T-cell (primary cell): ENCODE measurements at places on chromosomes 6 and 20.

DNA sequence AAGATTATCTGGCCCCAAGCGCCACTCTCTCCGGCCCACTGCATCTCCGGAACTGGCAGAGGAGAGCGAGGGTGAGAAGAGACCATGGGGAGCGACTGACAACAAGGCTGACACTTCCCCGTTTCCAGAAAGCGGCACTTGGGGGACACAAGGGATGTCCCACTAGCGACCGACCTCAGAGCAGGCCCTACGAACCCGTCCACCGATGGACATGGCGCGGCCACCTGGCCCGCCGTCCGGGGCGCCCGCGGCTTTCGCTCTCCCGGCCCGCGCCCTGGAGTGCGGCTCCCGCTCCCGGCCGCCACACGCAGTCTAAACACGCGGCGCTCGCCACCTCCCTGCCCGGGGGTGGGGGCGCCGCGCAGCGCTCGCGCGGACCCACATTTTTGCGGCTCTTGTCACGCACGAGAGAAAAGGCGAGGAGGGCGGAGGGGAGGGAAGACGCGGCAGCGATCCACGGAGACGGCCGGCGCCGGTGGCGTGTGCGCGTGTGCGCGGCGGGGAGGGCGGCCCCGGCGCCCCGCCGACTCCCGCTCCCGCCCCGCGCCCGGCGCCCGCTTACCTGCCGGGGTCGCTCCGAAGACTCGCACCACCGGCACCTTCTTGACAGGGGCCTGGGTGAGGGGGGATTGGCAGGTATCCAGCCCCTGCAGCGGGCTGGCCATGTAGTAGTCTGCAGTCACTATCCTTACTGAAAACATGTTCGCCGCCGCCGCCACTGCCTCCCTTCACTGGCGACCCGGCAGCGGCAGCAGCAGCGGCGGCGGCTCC, 645 bp downstream of the REV3L start:
- DNase-seq, result peak; percentile 30

DNA sequence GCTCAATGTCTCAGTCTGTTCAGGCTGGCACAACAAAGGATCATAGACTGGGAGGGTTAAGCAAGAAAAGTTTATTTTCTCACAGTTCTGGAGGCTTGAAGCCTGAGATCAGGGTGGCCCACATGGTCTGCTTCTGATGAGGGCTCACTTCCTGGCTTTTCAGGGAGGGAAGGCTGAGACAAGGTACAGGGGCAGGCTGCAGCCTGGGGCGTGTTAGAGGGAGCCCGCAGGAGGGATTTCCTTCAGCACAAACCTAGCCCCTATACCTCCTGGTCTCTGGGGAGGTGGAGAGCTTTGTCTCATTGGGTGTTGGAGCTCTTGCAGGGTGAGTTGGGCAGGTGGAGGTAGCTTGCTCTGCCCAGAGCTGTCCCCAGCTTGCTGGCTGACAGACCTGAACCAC, 81.1 kb upstream of the GPR6 start:
- DNase-seq, result no peak

- DNase-seq, result peak; percentile 44
These were observed 2.4 kb upstream of the MCM3 start for GRCh38 chr6:52286798-52287432.

GRCh38 chr6:165988757-165989456, 178.7 kb downstream of the TBXT start:
- DNase-seq, result no peak

DNA sequence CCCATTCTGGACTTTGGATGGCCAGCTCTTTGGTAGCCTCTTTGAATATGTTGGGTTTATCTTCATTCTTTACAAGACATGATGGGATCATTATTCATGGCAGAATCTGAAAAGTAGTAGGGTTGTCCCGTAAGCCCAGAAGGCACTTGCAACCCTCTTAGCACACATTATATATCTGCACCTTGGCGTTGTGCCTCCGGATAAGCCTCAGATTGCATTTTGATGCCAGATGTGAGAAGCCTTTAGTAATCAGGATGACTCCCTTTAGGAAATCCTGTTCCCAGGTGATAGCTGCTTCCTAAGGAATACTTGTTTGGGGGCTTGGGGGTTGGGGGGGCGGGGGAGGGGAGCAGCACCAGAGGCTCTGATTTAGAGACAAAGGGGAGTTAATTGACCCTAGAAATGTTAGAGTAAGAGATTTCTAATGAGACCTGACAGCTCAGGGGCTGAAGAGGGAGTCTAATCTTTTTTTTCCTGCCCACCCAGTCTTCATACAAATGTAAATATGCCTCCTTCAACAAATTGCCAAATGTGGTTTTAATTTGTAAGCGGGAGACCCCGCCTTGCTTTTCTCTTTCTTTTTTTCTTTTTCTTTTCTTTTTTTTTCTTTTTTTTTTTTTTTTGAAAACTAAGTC, 55.1 kb downstream of the JAG1 start:
- DNase-seq, result no peak
